ENCODE measurements at places on chromosomes 4 and X. TPM values are rescaled to one million over a fixed set of nuclear protein-coding genes. Genes with fewer than 3 reads are reported as not detected.

Gene IL2
- total RNA-seq: not detected

Gene HERC6
- total RNA-seq: 8.4 TPM

Gene SH3BGRL
- total RNA-seq: 32.8 TPM

Gene APLN
- 47.1 TPM for total RNA-seq

Gene KIAA1210
- not detected for total RNA-seq

Gene KCND1
- total RNA-seq: 0.46 TPM

Gene CFAP47
- not detected for total RNA-seq

Gene TBX22
- not detected for total RNA-seq

Gene CXorf49
- not detected for total RNA-seq

Gene LPAR4
- total RNA-seq: 0.97 TPM

Gene ATP11C
- total RNA-seq: 65.2 TPM

Gene FAM156A
- total RNA-seq: 5.5 TPM

Gene BMX
- total RNA-seq: 141 TPM

Gene MAGT1
- 105 TPM for total RNA-seq

Gene VCX
- total RNA-seq: not detected

Data from epithelial cell of umbilical artery (primary cell).